ENCODE measurements at places on chromosomes 16 and 17.
A peak's percentile ranks its signal among the peaks of the same experiment; 100 is the strongest.

DNA sequence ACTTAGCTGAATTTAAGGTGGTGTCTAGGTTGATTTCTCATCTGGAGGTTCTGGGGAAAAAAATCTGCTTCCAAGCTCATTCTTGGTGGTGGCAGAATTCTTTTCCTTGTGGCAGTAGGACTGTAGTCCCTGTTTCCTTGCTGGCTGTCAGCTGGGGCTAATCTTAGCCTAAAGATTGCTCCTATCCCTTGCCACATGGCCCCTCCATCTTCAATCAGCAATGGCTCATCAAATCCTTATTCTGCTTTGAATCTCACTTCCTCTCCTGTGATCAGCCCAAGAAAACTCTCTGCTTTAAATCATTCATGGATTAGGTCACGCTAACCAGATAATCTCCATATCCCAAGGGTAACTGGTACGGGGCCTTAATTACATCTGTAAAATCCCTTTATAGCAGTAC lies 6.6 kb downstream of the FAM20A start:
- DNase-seq = no peak

DNA sequence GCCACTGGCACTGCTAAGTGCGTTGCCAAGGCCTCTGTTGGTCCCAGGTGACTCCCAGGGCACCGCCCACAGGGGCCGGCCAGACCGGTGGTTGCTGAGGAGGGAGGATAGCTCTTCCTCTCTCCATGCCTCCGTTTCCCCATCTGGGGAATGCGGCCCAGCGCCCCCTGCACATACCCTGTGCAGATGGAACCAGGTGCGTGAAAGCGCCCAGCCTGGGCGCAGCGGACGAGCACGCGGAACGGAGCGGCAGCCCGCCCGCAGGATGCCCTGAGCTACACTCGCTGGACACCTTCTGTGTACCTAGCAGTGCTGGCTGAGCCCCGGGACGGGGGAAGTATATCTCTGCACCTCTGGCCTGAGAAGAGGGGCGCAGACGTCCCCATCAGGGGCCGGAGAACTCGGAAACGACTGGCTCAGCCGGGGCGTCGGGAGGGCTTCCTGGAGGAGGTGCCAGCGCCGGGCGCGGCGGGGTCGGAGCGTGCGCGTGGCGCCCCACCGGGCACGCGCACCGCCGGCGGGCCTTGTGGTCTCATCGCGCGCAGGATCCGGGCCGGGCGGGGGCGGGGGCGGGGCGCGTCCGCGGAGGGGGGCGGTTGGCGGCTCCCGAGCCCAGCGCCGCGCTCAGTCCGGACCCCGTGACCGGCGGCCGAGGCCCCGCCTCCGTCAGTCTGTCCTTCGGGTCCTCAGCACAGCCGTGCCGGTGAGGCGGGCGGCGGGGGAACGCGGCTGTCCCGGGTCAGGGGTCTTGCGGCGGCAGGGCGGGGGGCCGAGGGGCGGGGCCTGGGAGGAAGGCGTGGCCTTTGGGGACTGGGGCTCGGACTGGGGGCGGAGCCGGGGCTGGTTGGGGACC lies at the start of the genes CCDC78 and HAGHL:
Gene CCDC78 (minus strand): TSS at position 6 of the 853 bp plus-strand sequence. CDS start 76 bp downstream, outside the sequence.
Gene HAGHL (plus strand): TSS at position 669 of the 853 bp plus-strand sequence. CDS start 404 bp downstream, outside the sequence.
- DNase-seq = peak; percentile 54

- no peak for DNase-seq
Measured at GRCh38 chr16:74281300-74281699, 15.3 kb upstream of the PSMD7 start.

- no peak for DNase-seq
Measured at GRCh38 chr17:42537156-42537805, 1.2 kb downstream of the NAGLU start.

DNA sequence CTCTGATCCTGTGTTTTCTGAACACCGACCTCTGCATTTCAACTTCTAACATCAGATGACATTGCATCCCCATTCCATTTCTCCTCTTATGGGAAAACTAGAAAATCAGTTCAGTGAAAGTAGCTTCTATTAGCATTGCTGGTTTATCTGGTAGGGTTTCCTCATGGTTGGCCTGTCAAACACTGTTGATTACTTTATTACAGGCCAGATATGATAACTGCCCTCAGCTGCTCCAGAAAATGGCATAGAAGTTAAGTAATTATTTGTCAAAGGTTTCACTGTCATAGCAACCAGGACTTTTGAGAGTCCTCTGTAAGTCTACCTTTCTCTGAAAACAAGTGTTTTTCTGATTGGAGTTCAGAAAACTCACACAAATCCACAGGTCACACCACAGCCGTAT lies 3.0 kb downstream of the GFOD2 start:
- no peak for DNase-seq

DNA sequence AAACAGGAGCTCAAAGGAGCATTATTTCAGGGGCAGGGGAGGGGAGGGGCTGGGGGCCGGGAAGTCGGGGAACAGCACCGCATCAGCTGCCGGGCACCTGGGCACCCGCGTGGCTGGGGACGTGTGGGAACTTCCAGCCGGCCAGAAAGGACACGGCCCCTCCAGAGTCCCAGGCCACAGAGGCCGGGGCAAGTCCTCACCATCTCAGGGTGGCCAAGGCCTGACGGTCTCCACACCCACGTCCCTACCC lies 1.1 kb downstream of the PGAP6 start:
- no peak for DNase-seq

GRCh38 chr17:80516171-80516932 lies 28.3 kb upstream of the RPTOR start:
- DNase-seq = no peak

GRCh38 chr16:57305159-57305811 lies 20.8 kb upstream of the PLLP start:
- no peak for DNase-seq

DNA sequence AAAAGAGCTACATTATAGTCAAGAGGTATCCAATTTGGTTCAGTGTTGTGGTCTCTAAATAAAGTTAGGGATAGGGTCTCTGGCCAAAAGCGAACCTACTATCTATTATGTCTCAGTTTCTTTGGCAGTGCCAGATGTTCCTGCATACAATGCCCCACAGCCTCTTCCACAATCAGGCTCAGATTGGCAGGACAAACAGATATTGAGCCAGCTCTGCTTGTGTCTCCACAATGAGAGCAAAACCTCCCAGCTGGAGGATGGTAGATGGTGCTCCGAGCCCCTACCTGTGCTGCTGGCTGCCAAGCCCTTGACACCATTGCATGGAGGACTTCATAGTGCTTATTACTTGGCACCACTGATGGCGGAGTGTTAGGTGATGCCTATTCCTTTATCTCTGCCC lies 19.7 kb downstream of the PHAF1 start:
- no peak for DNase-seq

DNA sequence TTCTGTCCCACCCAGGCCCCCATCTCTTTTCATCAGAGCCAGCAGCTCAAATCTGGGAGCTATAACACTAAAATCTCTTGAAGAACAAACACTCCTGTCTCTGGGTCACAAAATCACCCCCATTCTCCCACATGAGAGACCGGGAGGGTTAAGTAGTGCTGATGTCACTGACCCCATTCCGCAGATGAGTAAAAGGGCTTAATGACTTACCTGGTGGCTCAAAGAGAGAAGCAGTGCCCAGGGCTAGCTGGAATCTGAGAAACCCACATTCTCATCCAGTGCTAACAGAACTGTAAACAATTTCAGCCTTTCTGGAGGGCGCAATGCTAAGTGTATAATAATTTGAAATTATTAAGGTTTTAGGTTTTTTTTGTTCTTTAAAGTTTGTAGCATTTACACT lies 26.3 kb upstream of the LHX1 start:
- DNase-seq = no peak

GRCh38 chr17:55870044-55870443 lies 119.2 kb downstream of the PCTP start:
- no peak for DNase-seq
